ENCODE measurements at places on chromosomes 6 and 20. TPM values are rescaled to one million over a fixed set of nuclear protein-coding genes. Genes with fewer than 3 reads are reported as not detected.

The SRMS gene
- total RNA-seq = not detected

The CST2 gene
- not detected for total RNA-seq

The HLA-DPA1 gene
- total RNA-seq = 6.3 TPM

The FUT9 gene
- total RNA-seq = not detected

The AGPAT4 gene
- 11.6 TPM for total RNA-seq

The ARMH2 gene
- total RNA-seq = not detected

The KCNG1 gene
- 2.3 TPM for total RNA-seq

The SYCP2 gene
- total RNA-seq = 1.1 TPM

The SCRT2 gene
- total RNA-seq = not detected

All from dermis microvascular lymphatic vessel endothelial cell (primary cell).